CD4-positive, alpha-beta T cell treated with Interleukin-17A for 4 hours (primary cell): ENCODE measurements at places on chromosomes 3 and 15.

- no peak for DNase-seq
These were observed 47.9 kb downstream of the CDCP1 start for GRCh38 chr3:45098310-45098709.

GRCh38 chr3:172057059-172057458 lies 17.7 kb downstream of the FNDC3B start:
- DNase-seq, result no peak

DNA sequence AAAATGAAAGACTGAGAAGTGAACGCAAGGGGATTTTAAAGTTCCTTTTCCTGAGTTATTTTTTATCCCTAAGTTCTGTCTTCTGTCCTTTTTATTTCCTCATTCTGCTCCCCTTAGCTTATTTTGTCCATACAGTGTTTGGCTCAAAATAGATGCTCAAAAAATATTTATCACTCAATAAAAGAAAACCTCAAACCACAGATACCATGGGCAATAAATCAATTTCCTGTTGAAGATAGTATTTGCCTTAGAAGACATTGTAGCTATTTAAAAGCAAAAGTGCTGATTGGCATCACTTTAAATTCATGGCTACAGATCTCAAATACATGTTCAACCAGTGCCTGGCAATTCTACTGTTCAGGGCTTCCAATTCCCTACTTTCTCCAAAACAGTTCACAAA lies 316.5 kb upstream of the ADAMTS9 start:
- no peak for DNase-seq

DNA sequence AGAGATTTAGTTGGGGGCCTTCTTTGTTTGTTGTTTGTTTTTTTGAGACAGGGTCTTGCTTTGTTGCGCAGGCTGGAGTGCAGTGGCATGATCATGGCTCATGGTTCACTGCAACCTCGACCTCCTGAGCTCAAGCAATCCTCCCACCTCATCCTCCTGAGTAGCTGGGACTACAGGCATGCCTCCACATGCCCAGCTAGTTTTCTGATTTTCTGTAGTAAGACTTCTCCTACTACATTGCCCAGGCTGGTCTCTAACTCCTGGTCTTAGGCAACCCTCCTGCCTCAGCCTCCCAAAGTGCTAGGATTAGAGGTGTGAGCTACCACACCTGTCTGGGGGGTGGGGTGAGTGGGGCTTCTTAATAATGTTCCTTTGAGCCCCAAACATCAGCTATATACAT lies 148.3 kb upstream of the ADAMTS9 start:
- DNase-seq, result no peak

- no peak for DNase-seq
These were observed 168.0 kb upstream of the STT3B start for GRCh38 chr3:31364711-31365110.

DNA sequence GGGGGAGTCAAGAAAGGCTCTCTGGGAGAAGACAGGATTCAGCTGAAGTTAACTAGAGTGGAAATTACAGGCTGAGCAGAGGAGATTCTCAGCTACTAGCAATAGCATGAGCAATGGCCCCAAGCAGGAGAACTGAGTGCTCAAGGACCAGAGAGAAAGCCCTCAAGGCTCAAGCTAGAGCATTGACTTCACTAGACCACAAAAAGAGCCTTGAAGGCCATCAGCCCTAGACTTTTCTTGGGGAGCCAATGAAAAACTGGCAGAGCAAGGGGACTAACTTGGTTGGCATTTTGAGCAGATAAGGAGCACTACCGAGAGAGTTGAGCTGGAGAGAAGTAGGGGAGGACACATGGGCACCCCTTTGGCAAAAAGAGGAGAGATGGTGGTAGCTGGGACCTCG lies 277.6 kb downstream of the FEZF2 start:
- DNase-seq, result no peak

- peak; percentile 61 for DNase-seq
These were observed 27.4 kb upstream of the FOXB1 start for GRCh38 chr15:59976480-59977271.

GRCh38 chr3:117129516-117129915 lies 419.9 kb downstream of the TUSC7 start:
- DNase-seq, result no peak

DNA sequence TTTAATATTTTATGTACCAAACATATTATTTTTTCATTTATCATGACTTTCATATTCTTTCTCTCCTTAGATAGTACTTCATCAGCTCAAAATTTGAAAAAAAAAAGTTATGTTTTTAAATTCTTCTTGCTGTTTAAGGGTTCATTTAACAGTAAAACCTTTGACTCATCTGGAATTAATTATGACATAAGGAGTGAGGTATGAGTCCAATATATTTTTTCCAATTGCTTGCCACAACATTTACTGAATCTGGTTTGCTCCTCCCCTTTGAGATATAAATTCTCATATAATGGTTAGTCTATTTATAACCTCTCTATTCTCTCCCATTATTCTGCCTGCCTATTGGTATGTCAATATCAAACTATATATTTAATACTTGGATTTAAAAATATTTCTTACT lies 387.8 kb downstream of the TUSC7 start:
- DNase-seq, result no peak

DNA sequence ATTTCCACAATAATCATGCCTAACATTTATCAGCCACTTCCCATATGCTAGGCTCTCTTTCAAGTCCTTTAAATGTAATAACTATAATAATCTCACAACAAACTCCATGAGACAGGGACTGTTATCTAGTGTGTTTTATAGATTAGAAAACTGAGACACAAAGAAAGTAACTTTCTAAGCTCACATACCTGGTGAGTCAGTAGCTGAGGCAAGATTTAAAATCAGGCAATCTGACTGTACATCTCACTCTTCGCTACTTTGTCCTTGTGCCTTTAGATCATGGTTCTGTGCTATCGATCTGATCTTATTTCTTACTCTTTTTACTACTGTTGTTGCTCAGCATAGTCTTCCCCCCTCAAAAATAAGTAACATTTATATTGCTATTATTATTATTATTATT lies 295.5 kb downstream of the LPP start:
- DNase-seq, result no peak

- DNase-seq, result no peak
These were observed 136.2 kb downstream of the USP13 start for GRCh38 chr3:179788996-179789395.

- no peak for DNase-seq
These were observed 61.4 kb downstream of the ZNF609 start for GRCh38 chr15:64521726-64522164.

DNA sequence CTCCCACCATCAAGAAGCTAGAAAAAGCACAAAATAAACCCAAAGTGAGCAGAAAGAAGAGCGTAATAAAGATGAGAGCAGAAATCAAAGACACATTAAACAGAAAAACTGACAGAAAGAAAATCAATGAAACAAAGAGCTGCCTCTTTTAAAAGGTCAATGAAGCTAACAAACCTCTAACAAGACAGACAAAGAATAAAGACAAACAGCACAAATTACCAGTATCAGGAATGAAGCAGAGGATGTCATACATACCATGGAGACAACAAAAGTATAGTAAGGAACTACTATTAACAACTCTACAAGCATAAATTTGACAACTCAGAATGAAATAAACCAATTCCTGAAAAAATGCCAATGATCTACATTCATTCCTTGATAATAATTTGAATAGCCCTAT lies 15.0 kb downstream of the C3orf70 start:
- DNase-seq, result no peak

DNA sequence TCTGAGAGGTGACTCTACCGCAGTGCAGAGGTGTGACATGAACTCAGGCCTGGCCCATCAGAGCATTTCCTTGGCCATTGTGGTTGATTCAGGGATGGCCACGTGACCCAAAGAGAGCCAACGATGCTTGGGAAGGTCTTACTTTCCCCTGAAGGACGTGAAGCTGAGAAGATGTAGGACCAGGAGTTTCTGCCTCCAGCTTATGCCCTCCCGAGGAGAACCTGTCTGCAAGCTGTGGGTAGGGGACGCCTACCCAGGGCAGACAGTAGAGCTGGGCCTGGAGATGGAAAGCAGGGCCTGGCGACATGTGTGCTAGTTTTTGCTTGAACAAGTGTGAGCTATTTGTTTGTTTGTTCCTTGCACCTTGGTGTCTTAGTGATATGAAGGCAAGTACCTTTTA lies 89.4 kb downstream of the RPLP1 start:
- no peak for DNase-seq

- DNase-seq, result no peak
These were observed 516.1 kb downstream of the ZIC1 start for GRCh38 chr3:147925272-147925671.

- no peak for DNase-seq
These were observed 28.5 kb upstream of the APOD start for GRCh38 chr3:195612075-195612800.

DNA sequence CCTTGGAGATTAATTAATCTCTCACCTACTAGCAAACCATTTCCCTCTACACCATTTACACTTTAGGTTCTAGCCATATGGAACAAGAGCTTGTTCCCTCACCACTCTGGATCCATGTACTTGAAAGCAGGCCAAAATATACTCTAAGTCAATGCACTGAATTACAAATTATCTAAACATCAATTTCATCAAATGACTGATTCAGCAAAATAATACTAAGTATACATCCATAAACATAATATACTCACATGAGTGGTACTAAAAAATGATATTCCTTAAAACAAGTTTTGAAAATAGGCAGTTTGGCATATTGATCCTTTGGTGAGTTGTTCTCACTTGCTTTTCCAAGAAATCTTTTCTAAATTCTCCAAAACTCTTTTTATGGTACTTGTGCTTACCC lies 459.7 kb upstream of the ZNF385D start:
- no peak for DNase-seq

GRCh38 chr3:15711281-15711680 lies 86.5 kb downstream of the ANKRD28 start:
- DNase-seq, result no peak

DNA sequence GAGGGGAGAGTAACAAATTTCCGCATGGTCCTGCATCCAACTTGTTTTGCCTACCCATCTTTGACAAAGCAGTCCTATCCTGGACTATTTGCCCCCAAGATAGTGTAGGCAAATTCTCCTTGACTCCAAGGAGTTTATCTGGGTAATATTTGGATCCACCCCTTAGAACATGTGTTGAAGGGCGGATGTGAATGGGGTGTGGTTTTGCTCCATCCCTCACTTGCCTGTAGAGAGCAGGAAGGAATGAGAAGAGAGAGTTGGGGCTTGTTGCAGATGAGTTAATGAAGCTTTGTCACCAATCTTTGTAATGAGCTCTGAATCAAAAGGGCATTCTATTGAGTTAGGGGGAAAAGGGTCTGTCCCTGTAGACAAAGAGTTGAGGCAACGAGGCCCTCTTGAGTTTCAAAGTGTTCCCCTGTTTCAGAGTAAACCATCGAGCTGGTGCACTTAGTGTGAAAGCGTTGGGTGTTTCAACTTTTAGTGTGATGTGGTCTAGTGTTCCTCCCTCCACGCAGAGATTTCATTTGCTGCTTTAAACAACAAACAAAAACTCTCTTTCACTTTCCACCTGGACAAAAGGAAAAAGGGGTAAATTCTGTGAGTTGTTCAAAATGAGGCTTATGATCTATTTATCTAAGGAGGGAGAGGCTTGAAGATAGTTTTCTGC lies 42.2 kb upstream of the PPARG start:
- no peak for DNase-seq
